ENCODE measurements at places on chromosomes 4 and X.

DNA sequence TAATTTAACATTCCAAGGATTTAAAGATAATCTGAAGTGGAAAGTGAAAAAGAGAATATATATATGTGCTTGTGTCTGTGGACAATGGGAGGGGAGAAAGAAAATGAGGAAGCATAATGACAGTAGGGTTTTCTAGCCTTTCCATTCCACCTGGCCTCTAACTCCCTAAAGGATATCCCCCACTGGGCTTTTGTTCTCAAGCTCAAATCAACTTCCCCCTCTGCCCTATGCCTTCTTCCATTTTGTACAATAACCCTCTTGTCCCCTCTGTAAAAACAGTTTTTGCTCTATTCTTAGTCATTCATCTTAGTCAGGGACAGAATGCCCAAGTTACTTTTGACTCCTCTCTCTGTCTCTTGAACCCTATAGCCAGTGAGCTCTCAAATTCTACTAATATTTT, 23.6 kb downstream of the ANTXR2 start:
- DNase-seq = no peak

GRCh38 chr4:128597500-128597899, 212.0 kb upstream of the JADE1 start:
- DNase-seq = no peak

- no peak for DNase-seq
Measured at GRCh38 chrX:46630141-46630540, 56.6 kb downstream of the CHST7 start.

DNA sequence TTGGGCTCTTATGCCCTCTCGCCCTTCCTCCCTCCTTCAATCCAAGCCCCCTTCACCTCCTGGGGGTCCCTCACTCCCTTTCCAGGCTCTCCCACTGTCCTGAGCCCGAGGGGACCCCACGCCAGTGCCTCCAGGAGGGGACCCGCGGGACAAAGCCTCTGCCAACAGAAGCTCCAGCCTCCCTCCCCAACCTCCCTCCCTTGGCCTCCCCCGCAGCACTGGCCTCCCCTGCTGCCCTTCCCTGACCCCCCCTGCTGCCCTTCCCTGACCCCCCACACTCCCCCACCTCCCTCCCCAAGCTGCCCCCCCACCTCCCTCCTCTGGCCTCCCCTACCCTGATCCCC, 71.0 kb upstream of the MXD4 start:
- no peak for DNase-seq

DNA sequence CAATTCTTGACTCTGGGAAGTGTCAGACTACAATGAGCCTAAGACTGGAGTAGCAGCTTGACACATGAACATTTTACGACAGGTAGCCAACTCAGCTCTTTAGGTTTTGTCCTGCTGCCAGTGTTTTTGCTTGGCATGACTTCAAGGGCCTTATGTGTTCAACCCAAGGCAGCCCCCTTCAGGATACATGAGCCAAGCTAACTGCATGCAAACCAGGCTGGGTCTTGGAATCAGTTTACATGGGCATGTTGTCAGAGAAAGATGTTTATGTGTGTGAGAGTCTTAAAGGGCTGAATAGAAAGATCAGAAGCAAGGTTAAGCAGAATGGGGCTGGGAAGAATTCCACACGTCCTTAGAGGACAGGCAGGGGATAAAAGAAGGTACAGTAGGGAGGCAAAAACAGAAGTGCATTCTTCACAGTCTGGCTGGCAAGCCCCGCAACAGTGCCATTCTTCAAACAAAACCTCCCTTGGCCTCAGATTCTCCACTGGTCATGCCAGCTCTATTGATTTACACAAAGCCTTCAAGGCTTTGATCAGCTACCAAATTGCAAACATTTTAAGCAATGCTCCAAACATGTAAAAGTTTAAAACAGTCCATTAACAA, 97.3 kb downstream of the NKX6-1 start:
- no peak for DNase-seq

DNA sequence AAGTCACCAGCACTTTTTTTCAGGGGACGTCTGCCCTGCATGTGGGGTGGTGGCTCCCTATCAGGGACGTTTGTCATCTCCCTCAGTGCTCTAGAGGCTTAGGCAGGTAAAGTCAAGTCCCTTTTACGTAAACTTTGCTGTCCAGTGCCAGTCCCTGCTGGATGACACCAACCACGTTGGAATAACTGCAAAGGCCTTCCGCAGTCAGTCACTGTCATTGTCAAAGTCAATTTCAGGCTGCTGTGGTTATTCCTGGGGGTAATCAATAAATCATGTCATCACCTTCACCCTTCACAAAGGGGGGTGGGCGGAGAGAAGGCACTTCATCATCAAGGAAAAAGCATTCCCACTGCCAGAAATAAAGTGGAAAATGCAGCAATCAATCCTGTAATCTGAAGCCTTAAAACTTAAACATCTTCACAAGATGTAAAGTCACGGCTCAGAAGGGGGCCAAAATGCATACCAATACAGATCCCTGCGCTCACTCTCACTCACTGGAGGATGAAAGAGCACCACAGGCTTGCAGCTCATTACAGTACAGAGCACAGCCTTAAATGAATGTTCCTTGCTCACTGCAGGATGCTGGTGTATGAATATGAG, 56.2 kb downstream of the CLDN22 start:
- DNase-seq = no peak

DNA sequence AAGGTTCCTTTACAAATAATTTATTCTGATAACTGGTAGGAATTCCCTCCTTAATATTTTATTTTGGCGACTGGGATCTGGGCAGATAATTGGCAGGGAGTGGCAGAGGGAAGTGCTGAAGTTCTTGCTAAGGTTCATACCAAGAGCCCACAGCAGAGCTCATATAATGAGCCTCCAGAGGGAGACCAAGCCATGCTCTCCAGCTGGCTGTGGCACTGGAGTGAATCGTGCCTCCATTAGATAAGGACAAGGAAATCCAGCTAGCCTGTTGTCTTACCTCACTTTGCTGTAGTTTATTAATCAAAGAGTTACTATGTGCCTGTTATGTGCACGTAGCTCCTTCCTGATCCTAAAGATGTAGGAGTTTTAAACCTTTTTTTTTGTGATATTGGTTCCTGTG, 1.3 kb downstream of the ASB12 start:
- no peak for DNase-seq

DNA sequence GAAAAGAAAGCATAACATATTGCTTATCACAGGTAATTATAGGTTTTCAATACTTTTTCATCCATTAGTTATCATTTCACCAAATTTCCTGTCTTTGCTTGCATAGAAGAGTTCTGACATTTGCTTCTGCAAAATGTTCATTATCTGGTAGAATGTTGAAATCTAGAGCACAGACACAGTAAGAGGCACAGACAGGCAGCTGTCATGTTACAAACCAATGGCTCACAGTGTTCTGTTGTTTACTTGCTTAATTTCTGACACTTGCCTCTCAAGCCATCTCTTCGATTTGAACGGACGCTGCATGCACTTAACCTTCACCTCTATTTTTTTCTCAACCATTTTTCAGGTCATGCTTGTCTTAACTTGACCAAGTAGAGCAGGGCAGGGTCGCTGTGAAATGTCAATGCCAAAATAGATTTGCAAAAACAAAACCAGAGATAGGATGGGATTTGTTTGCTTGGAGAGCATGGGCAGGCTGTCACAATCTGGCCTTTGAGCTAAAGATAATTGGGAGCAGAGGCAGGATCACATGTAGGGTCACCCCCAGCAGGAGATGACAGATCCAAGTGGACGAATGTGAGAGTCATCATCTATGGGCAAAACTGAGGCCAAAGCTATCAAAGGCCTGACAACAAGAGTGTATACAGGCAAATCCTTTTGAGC, 292.3 kb downstream of the SMARCA1 start:
- DNase-seq = no peak

- no peak for DNase-seq
Measured at GRCh38 chr4:2835978-2836377, 7.7 kb upstream of the ADD1 start.

DNA sequence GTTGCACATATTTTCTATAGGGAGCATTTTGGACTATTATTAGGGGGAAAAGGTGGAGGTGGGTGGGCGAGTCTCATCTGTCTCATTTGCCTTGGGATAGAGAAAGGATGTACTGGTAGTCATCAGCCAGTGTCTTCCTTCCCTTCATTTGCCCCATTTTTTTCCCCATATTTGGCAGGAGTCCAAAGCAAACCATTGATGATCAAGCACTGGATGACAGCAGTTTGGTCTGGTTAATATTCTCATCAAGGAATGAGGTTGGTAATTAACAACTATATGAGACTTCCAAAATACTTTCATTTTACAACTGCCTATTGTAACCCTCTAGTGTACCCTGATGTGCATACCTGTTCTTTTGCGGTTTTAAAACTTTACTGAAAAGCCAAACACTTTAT, 22.6 kb upstream of the IGFBP7 start:
- DNase-seq = no peak

- DNase-seq = no peak
Measured at GRCh38 chr4:65467068-65467680, 203.1 kb downstream of the EPHA5 start.

- DNase-seq = no peak
Measured at GRCh38 chr4:71201057-71201456, 137.8 kb upstream of the SLC4A4 start.

DNA sequence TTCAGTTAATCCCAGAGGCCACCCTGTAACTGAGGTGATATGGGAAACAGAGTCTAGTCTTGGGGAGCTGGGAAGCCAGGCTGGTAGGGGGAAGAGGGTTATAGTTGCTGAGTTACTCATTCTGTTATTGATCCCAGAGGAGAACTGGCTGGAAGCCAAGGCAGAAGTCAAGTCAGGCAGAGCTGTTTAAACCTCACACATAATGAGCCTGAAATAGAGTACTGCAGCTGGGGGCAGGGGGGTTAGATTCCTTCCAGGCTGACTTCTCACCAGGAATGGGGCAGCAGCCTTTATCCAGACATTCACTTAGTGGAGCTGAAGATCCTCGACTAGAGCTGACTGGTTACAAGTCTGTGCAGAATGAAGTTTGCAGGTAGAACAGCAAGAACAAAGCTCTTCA, 144.9 kb downstream of the C4orf33 start:
- no peak for DNase-seq

DNA sequence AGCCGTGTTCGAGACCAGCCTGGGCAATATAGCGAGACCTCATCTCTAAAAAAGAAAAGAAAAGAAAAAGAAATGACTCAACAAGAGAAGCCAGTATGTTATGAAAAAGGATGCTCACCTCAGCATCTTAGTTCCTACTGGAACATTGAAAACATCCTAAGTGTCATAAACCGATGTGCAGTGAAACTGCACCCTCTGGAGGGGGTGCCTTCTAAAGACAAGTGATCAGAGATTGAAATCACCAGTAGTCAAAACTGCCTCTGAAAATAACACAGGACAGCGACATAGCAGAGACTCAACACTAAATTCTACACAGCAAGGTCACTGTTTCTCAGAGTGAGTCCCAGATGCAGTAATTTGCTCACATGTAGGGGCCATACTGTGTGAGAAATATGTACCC, 28.0 kb upstream of the ATP6AP2 start:
- no peak for DNase-seq

- DNase-seq = no peak
Measured at GRCh38 chr4:38283724-38284123, 323.5 kb downstream of the PTTG2 start.

DNA sequence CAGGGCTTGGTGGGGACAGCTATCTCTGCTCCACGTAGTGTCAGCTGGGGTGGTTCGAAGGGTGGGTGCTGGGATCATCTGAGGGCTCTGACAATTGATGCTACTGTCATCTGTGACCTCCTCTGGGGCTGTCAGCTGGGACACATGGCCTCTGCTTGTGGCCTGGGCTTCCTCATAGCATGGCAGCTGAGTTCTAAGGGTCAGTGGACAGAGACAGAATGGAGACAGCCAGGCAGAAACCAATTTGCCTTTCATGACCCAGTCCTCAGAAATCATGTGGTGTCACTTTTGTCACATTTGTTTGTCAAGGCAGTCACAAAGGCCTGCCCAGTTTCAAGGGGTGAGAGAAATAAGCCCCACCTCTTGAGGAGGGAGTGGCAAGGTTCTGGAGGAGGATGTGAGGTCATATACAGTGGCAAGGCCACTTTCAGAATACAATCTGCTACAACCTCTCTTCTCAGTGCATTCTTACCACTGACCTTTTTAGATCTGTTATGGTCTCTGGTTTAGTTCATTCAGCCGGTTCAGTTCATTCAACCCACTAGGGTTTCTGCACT, 103.6 kb upstream of the BCOR start:
- DNase-seq = no peak

GRCh38 chrX:9117851-9118250, 83.9 kb upstream of the FAM9B start:
- no peak for DNase-seq

- no peak for DNase-seq
Measured at GRCh38 chr4:96356591-96357370, 516.9 kb downstream of the PDHA2 start.

GRCh38 chr4:88823058-88823919, 125.7 kb upstream of the NAP1L5 start:
- peak; percentile 37 for DNase-seq

DNA sequence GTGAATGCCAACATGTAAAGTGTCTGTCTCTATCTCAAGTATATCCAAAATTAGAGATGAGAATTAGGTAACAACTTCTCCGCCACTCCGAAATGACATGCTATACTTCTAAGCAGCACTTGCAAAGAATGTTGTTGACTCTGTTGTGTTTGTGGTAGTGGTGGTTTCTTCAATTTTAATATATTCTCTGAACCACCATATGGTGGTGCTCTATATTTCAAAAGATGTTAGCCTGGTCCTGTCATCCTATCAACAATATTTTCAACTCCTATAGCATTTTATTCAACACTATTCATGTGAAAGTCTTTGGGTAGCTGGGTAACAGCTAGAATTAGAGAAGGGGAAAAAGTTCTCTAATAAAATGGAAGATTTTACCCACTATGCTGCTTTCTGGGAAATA, 1622.8 kb upstream of the IGFBP7 start:
- DNase-seq = no peak

- DNase-seq = no peak
Measured at GRCh38 chr4:187256897-187257296, 533.2 kb upstream of the FAT1 start.

- no peak for DNase-seq
Measured at GRCh38 chr4:89157488-89158024, 46.2 kb downstream of the TIGD2 start.

All from activated naive CD4-positive, alpha-beta T cell (primary cell).